ENCODE measurements at places on chromosomes 1 and 21. TPM values are rescaled to one million over a fixed set of nuclear protein-coding genes. Genes with fewer than 3 reads are reported as not detected.
A peak's percentile ranks its signal among the peaks of the same experiment; 100 is the strongest.

- no peak for DNase-seq
These were observed 73.3 kb upstream of the SLC44A3 start for GRCh38 chr1:94746635-94747525.

- no peak for DNase-seq
These were observed 6.8 kb downstream of the THEM5 start for GRCh38 chr1:151846686-151847237.

GRCh38 chr21:45550522-45551210 is 8.4 kb upstream of the SLC19A1 start:
- no peak for DNase-seq

DNA sequence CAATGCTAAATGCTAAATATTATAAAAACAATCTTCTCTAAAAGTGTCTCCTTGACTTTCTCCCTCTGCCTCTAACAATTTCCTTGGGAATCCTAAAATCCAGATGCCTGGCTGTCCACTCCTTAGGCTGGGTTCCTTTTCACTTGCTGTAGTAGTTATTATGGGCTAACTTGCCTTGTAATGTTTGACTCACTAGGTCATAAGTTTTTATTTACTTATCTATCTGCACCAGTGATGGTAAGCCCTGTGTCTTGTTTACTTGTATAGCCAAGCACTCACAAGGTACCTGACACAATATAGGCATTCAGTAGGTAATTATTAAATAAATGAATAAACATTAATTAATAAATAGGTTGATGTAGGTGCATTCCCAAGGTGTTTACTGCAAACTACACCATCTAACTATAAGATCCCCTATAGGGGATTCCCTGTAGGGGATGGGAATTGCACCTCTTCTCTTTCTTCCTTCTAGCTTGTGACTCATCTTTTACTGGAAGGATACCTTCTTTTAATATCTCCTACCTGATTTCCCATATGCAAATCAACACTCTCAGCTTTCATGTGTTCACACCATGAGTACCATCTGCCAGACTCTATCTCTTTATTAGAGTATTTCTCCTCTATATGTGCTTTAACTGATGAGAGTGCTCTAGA is 14.7 kb upstream of the CHIA start:
- no peak for DNase-seq

DNA sequence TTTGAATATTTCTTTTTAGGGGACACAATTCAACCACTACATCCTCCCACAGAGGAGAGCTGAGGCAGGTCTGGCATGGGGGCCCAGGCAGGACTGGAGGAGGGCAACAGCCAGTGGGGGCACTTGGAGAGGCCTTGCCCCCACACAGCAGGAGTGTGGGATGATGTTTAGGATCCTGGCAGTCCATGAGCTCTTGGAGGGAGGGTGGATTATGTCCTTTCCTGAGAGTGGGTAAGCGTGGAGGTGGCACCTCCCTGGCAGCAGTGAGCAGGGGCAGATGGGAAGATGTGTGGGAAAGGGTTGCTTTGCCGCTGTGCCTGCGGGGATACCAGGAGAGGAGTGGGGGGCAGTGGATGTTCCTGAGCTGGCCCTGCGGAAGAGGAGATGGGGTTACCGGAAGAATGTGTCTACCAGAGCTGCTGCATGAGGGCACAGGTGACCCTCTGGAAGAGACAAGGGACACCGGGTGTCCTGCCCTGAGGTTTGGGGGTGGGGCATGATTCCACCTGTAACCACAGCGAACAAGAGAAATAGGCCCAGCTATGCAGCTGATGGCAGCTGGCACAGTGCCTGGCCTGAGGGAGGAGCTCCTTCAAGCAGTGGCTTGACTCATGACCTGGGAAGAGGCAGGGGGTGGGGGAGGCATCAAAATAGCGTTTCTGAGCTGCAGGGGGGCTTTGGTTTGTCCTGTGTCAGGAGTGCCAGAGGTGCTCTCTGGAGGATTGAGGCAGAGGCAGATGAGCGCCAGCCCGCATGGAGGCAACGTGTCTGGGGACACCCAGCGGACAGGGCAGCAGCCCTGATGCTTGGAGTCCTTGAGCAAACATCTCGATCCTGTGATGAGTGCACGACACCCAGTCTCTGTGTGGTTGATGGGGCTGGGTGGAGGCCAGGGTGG is 123.9 kb upstream of the TMPRSS2 start:
- no peak for DNase-seq

DNA sequence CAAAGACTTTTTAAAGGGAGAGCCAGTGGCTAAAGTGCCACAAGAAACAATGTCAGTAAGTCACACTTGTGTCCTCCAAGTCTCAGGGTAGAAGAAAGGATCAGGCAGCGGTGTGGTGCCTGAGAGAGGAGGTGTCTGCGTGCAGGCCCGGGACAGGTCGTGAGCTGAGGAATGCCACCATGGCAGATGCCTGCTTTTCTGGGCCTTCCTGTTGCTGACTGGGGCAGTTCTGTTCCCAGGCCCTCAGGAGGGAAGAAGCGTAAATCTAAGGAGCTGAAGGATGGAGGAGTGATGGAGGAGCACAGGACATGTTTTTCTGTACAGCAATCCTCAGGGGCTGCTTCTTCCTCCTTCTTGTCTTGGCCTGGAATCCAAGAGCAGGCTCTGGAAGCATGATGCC is 165.8 kb downstream of the ZBTB18 start:
- DNase-seq = no peak

GRCh38 chr1:169797281-169797680 is 2.6 kb upstream of the METTL18 start:
- no peak for DNase-seq

DNA sequence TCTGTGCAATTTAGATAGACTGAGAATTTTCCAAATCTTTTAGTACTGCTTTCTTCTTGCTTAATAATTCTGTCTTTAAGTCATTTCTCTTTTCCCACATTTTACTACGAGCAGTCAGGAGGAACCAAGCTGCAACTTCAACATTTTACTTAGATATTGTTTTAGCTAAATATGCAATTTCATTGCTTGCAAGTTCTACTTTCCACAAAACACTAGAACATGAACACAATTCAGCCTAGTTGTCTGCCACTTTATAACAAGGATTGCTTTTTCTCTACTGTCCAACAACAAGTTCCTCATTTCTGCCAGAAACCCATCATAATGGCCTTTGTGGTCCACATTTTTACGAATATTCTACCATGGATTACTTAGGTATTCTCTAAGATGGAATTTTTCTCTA is 36.6 kb downstream of the SORT1 start:
- no peak for DNase-seq

- DNase-seq = no peak
These were observed 1.4 kb upstream of the PADI6 start for GRCh38 chr1:17370618-17371017.

- no peak for DNase-seq
These were observed 753.3 kb downstream of the LTN1 start for GRCh38 chr21:28239340-28239739.

GRCh38 chr1:33263890-33264504 is 7.7 kb downstream of the ZNF362 start:
- no peak for DNase-seq

GRCh38 chr1:5883129-5884048 is 108.8 kb downstream of the NPHP4 start:
- no peak for DNase-seq

DNA sequence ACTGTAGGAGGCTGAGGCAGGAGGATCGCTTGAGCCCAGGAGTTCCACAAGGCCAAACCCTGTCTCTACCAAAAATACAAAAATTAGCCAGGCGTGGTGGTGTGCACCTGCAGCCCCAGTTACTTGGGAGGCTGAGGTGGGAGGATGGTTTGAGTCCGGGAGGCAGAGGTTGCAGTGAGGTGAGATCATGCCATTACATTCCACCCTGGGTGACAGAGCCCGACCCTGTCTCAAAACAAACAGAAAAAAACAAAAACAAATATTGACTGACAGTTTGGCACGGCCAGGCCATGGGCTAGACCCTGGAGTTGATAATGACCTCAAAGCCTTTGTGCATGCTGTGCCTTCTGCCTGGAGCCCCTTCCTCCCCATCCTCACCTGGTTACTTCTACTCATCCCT is 19.2 kb upstream of the RSPO1 start:
- DNase-seq = no peak

GRCh38 chr1:15507278-15507677 is 16.7 kb downstream of the CASP9 start:
- no peak for DNase-seq

DNA sequence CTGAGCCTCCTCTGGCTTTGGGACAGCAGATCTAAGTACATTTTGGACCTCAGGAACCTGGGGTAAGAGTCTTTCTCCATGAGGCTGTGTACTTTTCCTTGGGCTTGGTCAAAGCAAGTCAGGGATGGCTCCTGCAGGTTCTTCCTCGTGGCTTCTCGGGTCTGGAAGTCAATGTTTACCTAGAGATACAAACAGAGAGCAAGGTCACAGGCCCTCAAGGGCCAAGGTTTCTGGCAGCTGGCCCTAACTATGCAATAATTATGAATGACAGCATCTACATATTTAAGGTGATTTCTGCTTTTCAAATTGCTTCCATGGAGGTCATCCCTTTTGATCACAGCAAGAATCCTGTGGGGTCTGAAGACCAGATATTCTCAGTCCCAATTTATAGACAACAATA is 37.6 kb downstream of the RGS8 start:
- DNase-seq = no peak

DNA sequence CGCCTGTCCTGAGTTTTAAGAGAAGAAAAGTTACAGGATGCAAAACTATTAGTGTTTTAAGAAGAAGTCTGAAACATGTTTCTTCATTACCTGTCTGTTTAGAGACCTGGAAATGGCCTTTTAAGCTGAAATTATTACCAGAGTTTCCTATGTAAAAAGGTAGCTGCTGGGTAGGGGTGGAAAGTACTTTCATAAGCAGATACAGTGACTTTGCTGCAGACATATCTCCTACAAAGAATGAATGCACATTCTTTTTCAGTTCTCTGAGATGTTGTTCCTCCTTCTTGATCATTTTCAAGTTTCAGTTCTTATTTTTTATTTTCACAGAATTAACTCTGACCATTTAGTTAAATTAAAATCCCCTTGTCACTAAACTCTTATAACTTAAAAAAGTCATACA is 1329.6 kb downstream of the KCNT2 start:
- no peak for DNase-seq

DNA sequence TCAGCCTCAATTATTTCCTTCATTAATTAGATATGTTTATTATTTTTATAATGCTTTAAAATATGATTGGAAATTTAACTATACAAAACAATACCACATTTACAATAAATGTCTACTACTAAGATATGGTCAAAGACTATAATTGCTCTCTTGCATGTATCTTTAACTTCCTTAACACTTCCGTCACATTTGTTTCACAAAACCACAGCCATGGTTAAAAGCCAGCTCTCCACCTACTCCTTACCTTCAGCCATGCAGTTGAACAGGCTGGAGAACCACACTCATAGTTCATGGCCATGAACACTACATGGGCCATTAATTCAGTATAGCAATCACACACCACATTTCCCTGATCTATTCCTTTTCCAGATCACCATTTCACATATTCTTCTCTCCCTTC is 72.2 kb downstream of the NME7 start:
- DNase-seq = no peak

DNA sequence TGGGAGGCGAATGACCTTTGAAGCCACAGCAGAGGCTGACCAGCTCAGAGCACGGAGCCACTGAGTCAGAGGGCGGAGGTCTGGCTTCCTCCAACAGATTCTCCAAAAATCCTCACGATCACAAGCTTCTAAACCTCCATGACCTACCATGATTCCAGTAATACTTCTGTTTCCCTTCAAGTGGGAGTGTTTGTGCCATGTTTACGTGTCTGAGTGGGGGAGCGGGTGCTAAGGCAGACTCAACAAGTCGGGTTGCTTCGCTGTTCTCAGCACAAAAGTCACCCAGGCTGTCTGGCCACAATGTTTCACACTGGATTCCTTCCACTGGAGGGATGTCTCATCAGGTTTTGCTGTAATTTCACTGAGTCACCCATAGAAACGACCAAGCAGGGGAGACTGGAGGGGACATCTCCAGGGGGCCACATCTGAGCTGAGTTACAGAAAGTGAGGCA is 86.2 kb downstream of the SLC66A1 start:
- no peak for DNase-seq

DNA sequence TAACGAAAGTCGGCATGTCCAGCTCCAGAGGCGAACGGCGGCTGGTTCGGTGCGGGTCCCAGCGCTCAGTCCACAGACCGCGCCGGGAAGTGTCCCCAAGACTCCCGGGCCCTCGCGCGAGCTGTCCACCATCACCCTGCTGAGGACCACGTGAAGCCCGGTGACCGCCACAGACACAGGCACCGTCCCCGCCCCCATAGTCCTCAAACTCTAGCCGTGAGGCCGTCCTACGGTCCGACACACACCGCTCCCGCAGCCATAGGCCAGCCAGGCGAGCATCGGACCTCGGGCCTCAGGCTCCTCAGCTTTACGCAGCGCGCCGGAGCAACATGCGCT is 535 bp downstream of the SETD4 start:
- peak; percentile 70 for DNase-seq

- DNase-seq = no peak
These were observed 6.8 kb upstream of the NFYC start for GRCh38 chr1:40684669-40685068.

DNA sequence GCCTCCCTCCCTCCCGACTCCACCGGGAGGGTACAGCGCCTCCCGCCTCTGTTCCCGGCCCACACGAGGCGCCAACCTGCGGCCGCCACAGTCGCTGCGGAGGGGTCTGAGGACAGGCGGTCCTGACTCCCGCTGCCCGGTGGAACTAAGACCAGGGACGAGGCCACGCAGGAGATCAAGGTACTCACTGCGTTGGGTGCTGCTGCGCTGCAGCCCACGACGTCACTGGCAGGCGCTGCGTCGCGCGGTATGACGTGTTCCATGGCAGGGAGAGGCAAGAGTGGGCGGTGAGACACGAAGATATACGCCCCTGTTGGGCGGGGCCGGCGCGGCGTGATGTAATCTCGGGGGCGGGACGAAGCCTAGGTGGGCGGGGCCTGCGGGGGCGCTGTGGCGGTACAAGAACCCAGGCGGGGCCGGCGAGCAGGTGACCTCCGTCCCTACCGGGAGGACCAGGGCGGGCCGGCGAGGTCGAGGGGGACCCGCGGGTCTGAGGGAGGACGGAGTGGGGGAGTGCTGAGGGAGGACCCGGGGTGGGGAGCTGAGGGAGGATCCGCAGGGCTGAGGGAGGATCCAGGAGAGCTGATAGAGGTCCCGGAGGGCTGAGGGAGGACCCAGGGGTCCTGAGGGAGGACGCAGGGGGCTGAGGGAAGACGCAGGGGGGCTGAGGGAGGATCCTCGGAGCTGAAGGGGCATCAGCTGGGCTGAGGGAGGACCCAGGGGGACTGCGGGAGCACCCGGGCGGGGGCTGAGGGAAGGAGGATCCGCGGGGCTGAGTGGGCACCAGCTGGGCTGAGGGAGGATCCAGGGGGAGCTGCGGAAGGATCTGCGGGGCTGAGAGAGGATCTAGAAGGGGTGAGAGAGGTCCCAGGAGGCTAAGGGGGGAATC is at the start of gene MRPL55:
TSS of gene MRPL55 (minus strand) at position 227 of the 889 bp plus-strand sequence. CDS start 1,039 bp downstream, outside the sequence.
- peak; percentile 100 for DNase-seq

KCNJ9 gene
- 0.08 TPM for total RNA-seq

CD55 gene
- 22.8 TPM for total RNA-seq

EVA1C gene
- total RNA-seq = 4.3 TPM

NBPF10 gene
- 0.36 TPM for total RNA-seq

MIXL1 gene
- total RNA-seq = 1.5 TPM

ICOSLG gene
- 6.7 TPM for total RNA-seq

RXFP4 gene
- total RNA-seq = not detected
